ENCODE measurements at places on chromosomes 3 and 15. TPM values are rescaled to one million over a fixed set of nuclear protein-coding genes. Genes with fewer than 3 reads are reported as not detected.

GRCh38 chr15:78224023-78224411 lies 10.3 kb downstream of the ACSBG1 start:
- DNase-seq, result no peak

DNA sequence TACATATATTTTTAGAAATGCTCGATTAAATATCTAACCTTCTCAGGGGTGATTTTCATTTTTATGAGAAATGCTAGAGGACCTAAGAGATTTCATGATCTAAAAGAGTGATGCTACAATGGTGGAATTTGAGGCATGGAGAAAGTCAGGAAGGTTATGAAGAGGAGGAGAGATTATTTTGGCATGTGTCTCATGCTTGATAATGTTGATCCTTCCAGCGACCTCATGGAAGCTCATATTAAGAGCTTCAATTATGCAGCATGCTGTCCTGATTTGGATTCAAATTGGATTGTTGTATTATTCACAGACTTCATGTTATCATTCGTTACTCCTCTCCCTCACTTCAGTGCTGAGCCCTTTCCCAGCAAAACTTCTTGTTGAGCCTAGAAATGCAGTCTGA lies 112.5 kb downstream of the RAP2B start:
- DNase-seq, result no peak

SLC12A1 gene
- total RNA-seq, result not detected

FBLN2 gene
- not detected for total RNA-seq

- DNase-seq, result peak; percentile 43
These were observed 166.7 kb downstream of the ZNF621 start for GRCh38 chr3:40691452-40691861.

CHRM5 gene
- total RNA-seq, result not detected

DNA sequence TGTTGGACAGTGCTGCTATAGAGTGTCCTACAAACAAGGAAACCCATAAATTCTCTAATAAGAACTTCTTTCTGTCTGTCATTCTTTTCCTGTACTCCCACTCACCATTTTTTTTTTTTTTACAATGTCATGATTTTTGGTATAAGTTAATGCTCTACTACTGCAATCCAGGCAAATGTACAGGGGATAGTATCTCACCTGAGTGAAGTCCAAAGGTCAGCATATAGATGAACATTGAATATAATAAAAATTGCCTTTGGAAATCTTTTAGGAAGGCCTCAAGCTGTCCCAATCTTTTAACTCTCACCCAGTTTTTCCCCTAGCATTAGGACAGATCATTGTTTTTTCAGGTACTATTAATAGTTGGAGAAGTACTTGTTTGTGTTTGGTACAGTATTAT lies 21.3 kb upstream of the RAB11A start:
- DNase-seq, result no peak

ANKUB1 gene
- total RNA-seq, result not detected

ADAMTS17 gene
- total RNA-seq, result 4.0 TPM

CD86 gene
- not detected for total RNA-seq
